Endothelial cell (in vitro differentiated cells): ENCODE measurements at places on chromosomes 1 and 21.

GRCh38 chr1:172704420-172705210 lies 45.7 kb downstream of the FASLG start:
- DNase-seq = no peak

DNA sequence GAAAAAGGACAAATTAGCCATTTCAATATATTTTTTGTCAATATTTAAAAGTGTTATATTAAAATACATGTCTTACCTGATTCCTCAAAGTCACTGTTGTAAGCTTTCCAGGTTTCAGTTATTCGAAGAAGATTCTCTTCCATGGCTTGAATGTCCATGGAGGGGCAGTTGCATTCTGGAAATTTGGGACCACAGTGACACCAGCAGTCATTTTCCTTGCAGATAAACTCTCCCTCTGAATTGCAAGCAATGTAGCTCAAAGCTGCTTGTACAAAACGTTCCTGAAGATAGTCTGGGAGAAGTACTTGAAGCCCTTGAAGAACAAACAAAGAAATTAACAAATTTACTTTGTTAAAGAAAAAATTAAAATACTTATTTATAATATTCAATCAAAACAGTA lies 251.7 kb downstream of the BRINP3 start:
- no peak for DNase-seq

DNA sequence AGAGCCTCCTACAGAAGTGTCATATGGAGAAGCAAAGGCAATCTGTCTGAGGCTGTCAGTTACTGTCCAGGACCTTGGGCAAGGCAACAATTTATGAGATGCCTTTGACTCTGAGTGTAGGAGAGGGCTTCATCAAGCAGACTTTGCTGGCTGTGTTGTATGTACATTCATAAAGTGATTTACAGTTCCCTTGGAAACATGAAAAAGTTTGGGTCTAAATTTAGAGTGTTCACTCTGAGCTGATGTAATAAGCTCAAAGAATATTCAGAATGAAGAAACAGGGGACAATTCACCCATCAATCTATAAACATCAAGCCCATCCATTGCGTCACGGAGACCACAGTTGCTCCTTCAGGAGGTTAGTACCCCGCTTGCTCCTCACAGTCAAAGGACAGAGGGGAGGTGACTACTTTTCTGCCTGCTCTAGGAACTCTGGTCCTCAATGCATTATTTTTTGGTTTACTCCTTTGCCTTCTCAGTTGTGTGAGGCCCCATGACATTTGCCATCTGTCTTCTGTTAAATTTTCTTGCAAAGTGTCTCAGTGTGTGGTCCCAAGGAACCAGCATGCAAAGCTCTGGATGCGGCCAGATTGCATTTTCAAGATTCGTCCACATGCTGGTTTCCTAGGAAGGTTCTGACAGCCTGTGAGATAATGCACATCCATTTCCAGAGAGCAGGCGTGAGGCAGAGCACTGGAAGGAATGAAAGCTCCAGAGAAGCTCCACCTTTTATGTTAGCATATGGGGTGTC lies 241.1 kb upstream of the KIAA0040 start:
- no peak for DNase-seq

DNA sequence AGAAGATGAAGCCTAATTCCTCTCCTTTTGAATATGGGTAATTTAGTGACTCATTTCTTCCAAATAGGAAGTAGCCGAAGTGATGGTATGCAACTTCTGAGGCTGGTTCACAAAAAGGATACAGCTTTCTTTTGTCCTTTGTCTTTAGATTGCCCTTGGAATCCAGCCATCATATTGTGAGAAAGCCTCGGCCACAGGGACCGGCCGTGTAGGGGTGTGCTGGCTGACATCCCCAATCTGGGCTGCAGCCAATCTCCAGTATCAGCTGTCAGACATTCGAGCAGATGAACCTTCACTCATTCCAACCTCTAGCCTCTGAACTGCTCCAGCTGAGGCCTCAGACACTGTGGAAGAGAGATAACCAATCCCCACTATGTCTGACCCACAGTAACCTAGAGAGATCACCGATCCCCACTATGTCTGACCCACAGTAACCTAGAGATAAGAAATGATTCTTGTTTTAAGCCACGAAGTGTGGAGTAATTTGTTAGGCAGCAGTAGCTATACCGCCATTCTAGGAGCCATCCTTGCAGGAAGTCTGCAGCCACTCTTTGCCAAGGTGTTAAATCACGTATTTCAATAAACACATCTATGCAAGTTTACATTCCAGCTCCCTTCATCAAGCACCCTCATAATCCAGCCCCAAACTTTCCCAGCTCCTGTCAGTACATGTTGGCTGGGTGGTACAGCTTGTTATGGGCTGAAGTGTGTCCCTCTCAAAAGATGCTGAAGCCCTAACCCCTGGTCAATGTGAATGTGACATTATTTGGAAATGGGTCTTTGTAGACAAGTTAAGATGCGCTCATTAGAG lies 2.9 kb upstream of the DIP2A start:
- DNase-seq = no peak
